ENCODE measurements at places on chromosomes 16 and 17.
A peak's percentile ranks its signal among the peaks of the same experiment; 100 is the strongest.

DNA sequence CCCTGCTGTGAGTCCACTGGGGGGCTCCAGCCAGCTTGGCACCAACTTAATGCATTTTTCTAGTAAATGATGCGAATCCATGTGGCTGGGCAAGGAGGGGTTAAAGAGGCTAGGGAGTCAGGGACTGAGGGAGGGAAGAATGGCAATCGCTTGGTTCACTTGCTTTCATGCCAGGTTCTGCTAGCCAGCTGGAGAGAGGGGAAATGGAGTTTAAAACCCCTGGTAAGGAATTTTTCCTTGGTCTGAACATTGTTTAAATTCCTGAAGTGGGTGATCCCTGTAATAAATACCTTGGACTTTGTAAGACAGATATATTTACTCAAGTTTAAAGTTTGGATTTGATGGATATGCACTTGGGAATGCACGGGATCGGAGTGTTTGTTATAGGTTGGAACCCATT, 22.8 kb downstream of the ANKFN1 start:
- no peak for DNase-seq

DNA sequence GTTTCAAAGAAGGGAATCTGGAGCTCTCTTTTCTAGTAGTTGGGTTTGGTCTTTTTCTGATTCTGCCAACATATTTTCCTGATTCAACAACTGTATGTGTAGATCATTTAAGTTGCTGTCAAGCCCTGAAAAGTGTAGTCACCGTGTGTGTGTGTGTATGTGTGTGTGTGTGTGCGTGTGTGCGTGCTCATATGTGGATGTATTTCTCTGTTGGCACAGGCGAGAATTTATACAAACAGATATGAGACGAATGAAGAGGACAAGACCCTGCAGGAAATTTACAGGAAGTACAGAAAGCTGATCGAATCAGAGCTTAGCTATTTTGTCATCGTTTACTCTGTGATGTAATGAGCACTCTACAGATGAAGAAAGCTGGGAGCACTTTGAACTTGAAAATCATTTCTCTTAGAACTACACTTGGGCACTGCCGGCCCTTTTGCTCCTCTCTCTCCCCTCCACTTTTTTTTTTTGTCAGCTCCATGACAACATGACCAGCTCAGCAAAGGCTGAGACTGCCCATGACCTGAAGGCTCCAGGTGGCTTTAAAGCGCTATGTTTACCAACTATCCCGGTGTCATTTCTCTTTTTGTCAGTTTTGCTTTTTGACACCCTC, 11.2 kb downstream of the FBXO39 start:
- DNase-seq: no peak

GRCh38 chr16:49994006-49994405, 31.0 kb upstream of the CNEP1R1 start:
- DNase-seq: no peak

- no peak for DNase-seq
These were observed 55.3 kb downstream of the RBFOX3 start for GRCh38 chr17:79555543-79555942.

- no peak for DNase-seq
These were observed 2.2 kb upstream of the C17orf58 start for GRCh38 chr17:67998466-67998865.

- no peak for DNase-seq
These were observed 207.6 kb downstream of the CEP112 start for GRCh38 chr17:65984299-65984698.

- DNase-seq: no peak
These were observed 7.9 kb downstream of the NAT9 start for GRCh38 chr17:74768069-74768762.

GRCh38 chr17:63446753-63447470, 806 bp upstream of the CYB561 start:
- DNase-seq: peak; percentile 92

DNA sequence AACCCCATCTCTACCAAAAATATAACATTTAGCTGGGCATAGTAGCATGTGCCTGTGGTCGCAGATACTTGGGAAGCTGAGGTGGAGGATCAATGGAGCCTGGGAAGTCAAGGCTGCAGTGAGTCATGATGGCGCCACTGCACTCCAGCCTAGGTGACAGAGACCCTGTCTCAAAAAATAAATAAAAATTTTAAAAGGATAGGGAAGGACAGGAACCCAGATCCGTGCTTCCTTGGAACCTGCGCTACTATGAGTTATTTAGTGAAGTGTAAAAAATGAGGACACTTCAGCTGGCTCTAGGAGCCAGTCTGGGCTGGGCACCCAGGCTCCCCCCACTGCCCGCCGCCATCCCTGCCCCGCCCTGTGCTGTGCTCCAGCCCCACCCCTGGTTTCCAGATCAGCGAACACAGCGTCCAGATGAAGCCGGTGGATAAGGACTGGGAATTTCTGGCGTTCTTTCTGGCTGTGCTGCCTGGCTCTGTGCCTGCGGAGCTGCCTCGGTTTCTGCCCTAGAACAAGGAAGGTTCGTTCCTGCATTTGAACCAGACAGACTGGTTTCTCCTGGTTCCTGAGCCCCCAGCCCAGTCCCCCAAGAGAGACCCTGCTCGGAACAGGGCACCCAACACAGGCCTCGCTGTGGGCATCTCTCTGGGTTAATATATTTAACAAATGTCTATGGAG, 18.5 kb downstream of the PLLP start:
- DNase-seq: peak; percentile 30

DNA sequence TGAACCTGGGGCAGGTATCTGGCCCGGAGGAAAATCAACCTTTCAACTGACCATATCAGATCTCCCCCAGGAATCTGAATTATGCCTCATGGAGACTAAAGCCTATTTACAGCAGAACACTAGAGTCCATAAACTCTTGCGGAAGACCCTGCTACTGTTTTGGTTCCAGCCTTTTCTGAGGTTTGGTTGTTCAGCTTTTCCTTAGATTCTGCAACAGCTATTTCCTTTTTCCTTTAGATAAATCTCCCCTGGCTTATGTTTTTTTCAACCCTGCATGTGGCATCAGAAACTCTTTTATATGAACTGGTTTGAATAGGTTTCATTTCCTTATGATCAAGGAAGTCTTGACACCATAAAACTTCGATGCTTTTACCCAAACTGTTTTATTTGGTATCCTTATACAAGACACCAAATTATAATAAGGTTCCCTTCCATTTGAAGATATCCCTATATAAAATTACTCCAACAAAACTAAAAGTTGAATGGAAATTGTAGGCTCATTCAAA, 13.1 kb downstream of the SPOP start:
- DNase-seq: no peak

DNA sequence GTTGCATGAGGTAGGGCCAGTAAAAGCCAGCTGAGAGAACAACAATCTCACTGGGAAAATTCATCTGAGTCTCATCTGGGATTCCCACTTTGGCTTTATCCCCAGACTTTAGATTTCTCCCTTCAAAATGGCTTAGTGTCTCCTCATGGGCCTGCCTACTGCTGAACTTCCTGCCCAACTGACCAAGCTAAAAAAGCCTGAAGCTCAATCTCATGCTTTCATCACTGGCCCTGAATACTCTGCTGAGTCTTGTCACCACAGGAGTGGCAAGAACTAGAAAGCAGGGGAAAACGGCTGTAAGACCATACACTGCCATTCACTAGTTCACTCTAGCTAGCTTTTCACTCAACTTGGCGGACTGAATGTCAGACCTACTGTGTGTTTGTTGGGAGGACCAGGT, 96.4 kb upstream of the NOG start:
- DNase-seq: no peak

DNA sequence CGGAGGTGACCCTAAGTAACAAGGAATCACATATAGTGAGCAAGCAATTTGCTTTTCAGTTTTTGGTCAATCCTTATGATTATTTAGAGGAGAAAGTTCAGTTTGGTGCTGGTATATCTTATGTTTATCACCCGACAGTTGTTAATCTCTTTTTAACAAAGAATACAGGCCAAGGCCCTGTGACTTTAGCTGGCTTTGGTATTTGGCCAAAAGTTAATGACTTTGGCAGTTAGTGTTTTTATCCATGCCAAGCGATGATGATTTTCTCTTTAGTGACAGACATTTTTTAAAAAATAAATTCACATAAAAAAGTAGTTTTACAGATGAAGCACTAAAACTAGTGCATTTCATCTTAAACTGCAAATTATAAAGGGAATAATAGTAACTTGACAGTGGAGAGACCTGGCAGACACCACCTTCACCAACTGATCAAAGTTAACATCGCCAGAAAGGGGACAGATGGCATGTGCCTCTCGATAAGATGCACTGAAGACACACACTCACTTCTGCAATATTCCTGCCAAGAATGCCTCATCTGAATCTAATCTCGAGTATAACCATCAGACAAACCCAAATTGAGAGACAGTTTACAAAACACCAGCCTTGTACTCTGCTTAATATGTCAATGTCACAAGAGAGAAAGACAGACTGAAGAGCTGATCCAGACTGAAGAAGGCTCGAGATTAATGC, 6.9 kb downstream of the DEXI start:
- peak; percentile 25 for DNase-seq

DNA sequence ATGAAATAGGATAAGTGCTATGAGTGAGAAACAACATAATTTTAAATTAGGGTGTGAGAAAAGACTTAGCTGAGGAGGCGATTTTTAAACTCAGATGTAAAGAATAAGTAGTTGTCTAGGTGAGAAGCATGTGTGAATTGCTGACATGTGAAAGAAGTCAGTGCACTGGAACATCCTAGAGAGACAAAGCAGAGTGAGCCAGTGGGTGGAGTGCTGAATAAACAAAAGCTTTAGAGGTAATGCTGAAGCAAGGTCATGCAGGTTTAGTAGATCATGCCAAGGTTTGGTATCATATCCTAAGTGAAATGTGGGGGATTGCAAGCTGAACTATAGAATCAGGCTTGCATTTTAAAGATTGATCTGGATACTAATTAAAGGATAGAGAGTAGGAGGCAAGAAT, 89.4 kb downstream of the KIF2B start:
- no peak for DNase-seq

GRCh38 chr17:27551701-27552248, 79.2 kb upstream of the LGALS9 start:
- no peak for DNase-seq

DNA sequence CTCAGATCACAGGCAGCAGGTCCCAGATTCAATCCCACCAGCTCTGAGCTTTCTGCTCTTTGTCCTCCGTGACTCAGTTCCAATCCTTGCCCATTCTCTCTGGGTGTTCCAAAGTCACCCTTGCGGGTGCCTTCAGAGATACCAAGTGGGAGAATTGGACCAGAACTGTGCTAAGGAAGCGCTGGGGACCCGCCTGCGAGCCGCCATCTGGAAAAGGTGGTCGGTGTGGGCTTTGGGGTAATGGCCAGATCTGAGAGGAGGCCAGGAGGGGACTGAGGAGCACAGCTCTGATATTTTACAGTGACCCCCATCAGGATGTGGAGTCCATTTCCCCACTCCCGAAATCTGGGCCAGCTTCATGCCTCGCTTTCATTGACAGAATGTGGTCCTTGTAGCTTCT, 152.6 kb downstream of the SDK2 start:
- no peak for DNase-seq

- no peak for DNase-seq
These were observed 51.7 kb upstream of the NACA2 start for GRCh38 chr17:61642768-61643167.

DNA sequence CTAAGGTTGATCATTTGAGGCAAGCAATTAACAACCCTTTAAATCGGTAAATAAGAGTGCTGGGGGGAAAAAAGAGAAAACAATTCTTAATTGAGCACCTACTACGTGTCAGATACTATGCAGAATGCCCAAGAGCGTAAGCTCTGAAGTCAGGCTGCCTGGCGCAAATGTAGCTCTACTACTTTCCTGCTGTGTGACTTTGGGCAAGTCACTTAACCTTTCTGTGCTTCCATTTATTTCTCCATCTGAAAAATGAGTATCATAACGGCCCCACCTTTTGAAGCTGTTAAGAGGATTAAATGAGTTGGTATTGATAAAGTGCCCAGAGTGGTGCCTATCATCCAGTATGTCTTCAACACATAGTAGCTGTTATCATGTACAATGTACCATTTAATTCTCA, 102.0 kb downstream of the CACNG3 start:
- no peak for DNase-seq

- DNase-seq: no peak
These were observed 51.3 kb downstream of the CCDC42 start for GRCh38 chr17:8693328-8693727.

DNA sequence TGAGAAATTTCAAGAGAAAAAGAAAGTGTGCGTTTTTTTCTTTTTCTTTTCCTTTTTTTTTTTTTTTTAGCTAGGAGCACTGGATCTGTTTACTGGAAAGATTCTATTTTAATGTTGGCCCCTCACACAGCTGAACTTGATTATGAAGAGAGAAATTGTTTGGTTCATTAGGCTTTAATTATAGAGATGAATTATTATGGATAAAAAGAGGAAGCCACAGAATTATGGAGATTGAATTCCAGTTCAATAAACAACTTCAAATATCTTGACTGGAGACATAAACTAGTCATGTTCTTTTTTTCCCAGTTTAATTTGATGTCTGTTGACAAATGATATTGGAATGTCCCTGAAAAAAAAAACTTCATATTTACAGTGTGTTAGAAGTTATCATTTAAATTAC, 152.0 kb upstream of the HS3ST3A1 start:
- DNase-seq: no peak

GRCh38 chr16:83040174-83040573, 413.4 kb downstream of the CDH13 start:
- DNase-seq: no peak

GRCh38 chr16:83744441-83744981, 63.3 kb upstream of the HSBP1 start:
- DNase-seq: no peak

DNA sequence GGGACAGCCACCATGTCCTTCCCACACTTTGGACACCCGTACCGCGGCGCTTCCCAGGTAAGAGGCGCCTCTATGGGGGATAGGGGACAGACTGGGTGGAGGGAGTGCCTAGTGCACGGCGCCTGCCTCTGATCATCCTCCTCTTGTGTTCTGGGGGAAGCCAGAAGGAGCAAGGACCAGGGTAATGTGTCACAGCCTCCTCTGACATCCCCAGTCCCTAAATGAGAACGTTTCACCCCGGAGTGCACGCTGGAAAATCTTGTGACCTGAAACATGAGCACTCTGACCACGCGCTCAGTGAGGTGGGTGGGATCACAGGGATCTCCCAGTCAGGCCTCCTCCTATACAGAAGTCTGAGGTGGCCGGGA, 1.1 kb downstream of the IRX6 start:
- DNase-seq: no peak

- DNase-seq: no peak
These were observed 27.2 kb upstream of the MEAK7 start for GRCh38 chr16:84531671-84532111.

All from OCI-M1 (cell line).